ENCODE measurements at places on chromosomes 13 and 19.

GRCh38 chr13:101594936-101595335 lies 142.5 kb downstream of the ITGBL1 start:
- no peak for DNase-seq

DNA sequence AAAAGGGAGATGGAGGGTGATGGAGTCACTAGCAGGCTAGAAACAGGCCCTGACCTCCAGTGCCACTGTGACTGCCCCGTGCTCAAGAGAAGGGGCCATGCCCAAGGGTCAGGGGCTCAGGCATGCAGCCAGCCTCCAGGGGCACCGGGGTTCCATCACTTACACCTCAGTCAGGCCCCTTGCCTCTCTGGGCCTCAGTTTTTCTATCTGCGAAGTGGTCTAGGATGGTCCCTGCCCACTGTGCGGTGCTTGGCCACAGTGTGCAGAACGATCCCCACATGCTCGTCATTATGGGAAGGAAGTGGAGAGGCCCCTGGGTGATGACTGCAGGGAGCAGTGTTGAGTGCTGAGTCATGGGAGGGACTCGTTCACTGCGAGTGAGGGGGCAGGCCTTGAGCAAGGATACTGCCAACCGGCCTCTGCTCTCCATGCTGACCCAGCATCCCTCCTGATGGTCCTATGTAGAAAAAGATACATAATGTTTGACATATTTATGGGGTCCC lies 23.1 kb downstream of the TMED1 start:
- DNase-seq: no peak

GRCh38 chr13:32453981-32454380 lies 26.1 kb upstream of the N4BP2L1 start:
- DNase-seq: no peak

GRCh38 chr13:32317716-32318465 lies 2.6 kb downstream of the BRCA2 start:
- no peak for DNase-seq

DNA sequence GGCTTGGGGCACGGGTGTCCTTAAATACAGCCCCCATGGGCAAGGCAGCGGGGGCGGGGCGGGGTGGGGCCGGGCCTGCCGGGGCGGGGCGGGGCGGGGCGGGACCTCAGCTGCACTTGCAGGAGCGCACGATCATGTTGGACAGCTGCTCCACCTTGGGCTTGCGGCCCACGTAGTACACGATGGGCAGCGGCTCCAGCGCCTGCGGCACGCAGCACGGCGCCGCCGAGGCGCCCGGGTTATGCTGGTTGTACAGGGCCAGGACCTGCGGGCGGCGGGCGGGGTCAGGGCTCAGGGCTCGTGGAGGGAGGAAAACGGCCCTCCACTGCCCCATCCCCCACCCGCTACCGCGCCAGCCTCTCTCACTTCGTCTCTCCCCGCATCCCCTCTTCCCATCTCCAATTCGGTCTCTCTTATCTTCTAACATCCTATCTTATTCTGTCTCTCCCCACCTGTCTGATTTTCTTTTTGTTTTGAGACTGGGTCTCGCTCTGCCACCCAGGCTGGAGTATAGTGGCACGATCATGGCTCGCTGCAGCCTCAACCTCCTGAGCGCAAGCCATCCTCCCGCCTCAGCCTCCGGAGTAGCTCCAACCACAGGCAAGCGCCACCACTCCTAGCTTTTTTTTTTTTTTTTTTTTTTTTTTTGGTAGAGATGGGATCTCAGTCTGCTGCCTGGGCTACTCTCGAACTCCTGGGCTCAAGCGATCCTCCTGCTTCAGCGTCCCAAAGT lies 21.1 kb downstream of the CCDC97 start:
- no peak for DNase-seq

DNA sequence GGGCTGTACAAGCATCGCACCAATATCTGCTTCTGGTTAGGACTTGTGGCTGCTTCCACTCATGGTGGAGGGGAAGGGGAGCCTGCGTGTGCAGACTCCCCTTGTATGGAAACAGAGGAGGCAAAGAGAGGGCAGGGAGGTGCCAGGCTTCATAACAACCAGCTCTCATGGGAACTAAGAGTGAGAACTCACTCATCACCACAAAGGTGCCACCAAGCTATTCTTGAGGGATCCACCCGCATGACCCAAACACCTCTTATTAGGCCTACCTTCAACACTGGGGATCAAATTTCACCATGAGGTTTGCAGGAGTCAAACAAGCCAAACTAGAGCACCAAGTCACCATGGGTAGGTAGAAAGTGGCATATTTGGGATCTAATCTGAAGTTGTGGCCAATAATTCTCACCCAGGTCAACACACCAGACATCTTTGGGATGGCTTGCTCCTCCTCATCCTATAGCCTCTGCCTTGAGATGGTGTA lies 46.4 kb downstream of the RUBCNL start:
- no peak for DNase-seq

DNA sequence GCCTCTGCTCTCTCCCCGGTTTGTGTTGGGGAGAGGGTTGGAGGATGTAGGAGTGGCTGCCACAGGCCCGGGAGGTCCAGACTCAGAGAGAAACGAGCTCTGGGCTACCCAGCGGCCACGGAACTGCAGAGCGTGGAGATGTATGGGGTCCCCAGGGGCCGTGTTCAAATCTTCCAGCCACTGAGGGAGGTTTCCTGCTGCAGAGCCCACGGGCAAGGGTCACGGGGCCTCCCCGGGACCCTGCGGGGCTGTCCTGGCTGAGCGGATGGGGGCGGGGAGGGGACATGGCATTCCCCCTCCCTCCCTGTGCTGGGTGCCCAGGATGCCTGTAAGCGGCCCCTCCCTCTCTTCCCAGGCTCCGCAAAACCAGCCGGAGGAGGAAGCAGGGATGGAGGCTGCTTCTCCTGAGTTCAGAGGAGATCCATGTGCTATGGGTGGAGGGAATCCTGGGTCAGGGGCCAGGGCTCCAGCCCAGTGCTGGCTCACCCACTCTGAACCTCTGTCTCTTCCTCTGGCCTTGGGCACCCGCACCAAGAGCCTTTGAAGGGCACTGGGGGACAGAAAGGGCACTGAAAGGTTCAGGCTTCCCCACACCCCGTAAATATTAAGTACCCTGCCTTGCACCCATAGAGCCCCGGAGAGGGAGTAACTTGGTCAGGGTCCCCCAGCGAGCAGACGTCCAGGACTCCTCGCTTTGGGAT lies 22.6 kb downstream of the SMIM24 start:
- DNase-seq: no peak

DNA sequence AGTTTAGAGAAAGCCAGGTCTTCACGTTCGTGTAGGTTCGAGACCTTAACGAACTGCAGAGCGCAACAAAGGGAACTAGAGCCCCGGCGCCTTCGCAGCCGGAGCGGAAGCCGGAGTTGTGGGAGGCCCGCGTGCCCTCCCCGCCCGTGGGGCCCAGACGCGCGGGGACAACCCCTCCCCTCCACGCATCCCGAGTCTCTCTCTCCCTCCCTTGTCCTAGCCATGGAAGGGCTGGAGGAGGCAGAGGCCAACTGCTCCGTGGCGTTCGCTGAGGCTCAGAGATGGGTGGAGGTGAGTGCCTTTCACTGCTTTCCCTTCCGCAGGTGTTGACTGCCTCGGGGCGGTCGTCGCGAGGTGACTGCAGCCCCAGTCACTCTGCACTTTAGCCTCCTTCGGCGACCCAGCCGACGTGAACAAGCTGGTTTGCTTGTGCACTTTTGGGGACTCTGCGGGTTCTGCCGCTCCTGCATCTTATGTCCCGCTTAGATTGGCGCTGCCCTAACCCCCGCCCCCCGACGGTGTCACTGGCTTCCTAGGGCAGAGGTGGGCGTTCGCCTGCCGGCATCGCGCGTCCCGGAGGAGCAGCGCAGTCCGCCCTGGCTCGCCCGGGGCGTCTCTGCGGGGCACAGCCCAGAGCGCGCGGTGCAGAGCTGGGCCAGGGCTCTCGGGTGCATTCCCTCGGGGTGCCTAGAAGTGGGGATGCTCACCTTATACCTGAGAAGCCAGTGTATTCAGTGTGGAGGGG lies 478 bp downstream of the LMO7 start:
- peak; percentile 27 for DNase-seq

DNA sequence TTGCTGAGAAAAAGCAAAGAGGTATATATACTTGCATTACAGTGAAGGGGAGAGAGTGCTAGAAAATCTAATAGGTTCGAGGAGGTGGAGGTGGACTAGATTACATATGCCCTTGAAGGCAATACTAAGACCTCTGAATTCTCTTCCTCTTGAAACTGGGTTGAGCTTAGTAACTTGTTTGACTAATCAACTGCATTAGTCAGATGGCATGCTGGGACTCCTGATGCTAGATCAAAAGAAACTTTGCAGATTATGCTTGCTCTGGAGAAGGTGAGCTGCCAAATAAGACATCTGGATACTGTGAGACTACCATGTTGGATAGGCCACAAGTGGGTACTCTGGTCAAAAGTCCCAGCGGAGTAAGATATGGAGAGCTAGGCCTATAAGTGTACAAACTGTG lies 331.3 kb downstream of the KLF5 start:
- DNase-seq: no peak

GRCh38 chr19:1401138-1401888 lies at the start of gene GAMT:
Gene GAMT (minus strand): TSS chr19:1401542. CDS start chr19:1401476, 66 bp downstream.
- peak; percentile 57 for DNase-seq

DNA sequence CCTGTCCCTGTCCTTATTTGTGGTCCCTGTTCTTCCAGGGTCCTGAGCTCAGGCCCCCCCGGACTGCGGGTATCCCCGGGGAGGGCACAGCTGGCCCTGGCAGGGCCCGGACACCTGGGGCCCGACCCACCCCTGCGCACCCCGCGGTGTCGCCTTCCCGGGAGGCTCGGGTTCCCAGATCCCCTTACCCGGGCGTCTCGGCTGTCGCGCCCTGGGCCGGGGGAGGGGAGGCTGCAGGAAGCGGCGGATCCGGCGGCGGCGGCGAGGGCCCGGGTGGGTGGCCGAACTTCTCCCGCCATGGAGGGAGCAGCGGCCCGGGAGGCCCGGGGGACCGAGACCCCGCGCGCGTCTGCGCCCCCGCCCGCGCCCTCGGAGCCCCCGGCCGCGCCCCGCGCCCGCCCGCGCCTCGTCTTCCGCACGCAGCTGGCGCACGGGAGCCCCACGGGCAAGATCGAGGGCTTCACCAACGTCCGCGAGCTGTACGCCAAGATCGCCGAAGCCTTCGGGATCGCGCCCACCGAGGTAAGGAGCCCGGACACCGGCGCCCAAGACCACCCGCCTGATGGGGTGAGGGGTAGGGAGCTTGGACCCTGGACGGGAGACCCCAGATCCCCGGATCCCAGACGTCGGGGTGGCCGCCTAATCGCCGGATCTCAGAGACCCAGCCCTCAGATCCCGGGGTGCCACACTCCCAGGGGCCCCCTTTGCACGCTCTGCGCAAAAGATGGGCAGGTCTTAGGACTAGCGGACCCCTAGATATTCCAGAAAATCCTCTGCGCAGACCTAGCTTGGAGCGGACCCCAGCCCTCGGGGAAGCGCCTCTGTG lies at the start of gene GIPC3:
Gene GIPC3, plus strand, starts transcription at position 178 of the 826 bp plus-strand sequence. Its CDS starts 120 bp downstream, at position 298.
- no peak for DNase-seq

DNA sequence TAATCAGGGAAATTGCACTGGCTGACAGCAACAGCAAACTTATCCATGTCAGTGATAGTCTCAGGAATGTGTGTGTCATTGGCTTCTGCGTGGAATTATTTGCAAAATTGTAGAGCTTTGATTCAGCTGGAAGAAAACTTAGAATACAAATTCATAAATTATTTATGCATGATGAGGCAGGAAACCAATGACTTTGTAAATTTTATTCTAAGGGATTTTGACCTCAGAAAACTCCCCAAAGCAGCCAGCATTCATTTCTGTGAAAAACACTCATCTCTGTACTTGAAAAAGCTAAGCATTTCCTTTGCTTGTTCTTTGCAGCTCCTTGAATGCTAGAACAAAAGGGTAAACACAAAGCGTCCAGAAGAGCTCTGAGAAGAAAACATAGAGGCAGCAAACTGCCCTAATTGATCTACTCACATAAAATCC lies 162.4 kb downstream of the DCT start:
- no peak for DNase-seq

DNA sequence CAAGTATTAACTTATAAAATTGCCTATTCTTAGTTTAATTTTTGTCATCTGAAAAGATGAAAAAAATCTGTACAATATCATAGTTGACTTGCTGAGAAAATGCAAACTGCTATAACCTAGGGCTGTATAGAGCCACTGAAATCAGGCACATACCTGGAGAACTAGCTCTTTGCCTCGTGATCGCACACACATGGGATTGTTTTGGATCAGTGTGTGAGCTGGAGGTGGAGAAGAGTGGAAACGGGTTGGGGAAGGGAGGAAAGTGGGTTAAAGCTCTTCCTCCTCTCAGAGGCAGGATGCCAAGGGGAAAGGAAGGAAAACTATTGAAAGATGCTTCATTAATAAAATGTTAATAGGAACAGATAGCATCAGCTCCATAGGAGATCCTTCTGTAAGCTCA lies 2.7 kb downstream of the MTUS2 start:
- DNase-seq: no peak

GRCh38 chr13:84978851-84979250 lies 820.4 kb downstream of the SLITRK6 start:
- DNase-seq: no peak

- DNase-seq: no peak
Observed at GRCh38 chr19:13228561-13228960, 78.3 kb downstream of the IER2 start.

DNA sequence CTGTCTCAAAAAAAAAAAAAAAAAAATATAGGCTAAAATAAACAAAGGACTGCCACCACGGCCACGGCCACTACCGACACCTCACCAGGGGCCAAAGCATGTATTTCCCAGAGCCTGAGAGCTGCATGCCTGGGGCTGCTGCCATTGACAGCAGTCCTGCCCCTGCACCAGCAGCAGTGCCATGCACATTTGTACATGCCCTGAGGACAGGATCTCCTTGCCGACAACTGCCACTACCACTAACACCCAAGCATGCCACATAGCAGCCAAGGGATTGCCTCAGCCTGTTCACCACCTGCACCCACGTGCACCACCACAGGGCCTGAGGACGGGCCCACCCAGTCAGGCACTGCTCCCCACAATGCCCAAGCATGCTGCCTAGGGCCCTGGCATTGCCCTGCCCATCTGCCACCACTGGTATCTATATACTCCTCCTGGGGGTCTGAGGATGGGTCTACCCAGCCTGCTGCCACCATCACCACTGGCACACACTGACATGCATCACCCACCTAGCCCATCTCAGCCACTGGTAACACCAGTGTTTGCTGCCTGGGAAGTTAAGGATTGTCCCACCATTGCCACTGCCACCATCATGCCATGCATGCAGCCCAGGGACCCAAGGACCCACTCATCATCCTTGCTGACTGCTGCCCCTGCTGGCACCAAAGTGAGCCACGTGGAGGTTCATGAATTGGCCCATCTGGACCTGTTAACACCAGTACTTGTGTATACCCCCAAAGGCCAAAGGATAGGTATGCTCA lies 10.6 kb upstream of the NUP62 start:
- DNase-seq: no peak

Measured in stimulated activated CD8-positive, alpha-beta memory T cell treated with anti-CD3 and anti-CD28 coated beads, Interleukin-7, amount 100 ng/mL, for 4 hours (primary cell).